ENCODE measurements at places on chromosomes 5 and 9.

DNA sequence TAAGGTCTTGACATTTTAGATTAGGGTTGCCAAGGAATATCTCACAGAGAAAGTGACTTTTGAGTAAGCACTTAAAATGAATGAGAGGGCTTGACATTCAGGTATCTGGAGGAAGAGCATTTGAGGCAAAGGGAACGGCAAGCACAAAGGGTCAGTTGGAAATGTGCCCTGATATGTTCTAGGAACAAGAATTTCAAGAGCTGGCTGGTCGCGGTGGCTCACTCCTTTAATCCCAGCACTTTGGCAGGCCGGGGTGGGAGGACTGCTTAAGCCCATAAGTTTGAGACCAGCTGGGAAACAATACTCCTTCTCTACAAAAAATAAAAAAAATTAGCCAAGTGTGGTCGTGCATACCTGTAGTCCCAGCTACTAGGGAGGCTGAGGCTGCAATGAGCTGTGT is 16.5 kb downstream of the KIAA1958 start:
- DNase-seq = no peak

GRCh38 chr5:112833971-112834370 is 27.1 kb upstream of the SRP19 start:
- DNase-seq = no peak

DNA sequence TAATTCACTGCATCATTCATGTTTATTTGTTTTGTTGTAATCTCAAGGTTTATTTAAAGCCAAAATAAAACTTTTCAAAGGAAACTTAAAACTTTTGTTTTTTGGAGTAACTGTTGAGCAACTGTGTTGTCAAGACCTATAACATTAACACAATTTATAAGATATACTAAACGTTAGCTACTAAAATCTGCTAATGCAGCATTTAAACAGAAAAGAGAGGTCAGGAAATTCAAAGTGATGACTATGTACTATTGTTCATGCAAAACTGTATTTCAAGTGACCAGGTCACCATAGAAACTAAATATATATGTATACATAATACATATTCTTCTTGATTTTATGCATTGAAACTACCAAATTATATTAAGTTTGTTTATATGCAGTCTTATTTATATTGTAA is 1740.9 kb downstream of the EFNA5 start:
- no peak for DNase-seq

DNA sequence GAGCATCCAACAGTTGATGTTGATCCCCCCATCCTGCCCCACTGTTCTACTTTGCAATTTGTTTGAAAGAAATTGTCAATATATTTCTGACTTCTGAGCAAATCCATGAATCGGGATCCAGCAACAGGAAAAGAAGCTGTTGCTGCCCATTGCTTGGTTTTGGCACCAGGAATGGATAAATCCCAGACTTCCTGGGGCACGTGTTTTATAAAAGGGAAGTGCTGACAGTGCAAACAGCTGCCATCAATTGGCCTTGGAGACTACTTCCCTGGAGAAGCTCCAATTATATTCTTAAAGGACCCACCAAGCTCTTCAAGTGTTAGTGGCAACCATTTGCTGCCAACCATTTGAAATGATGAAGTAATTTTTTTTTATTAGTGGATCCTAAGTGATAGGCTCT is 13.7 kb downstream of the STK32A start:
- no peak for DNase-seq

GRCh38 chr5:1009359-1010180 is 968 bp downstream of the NKD2 start:
- no peak for DNase-seq

DNA sequence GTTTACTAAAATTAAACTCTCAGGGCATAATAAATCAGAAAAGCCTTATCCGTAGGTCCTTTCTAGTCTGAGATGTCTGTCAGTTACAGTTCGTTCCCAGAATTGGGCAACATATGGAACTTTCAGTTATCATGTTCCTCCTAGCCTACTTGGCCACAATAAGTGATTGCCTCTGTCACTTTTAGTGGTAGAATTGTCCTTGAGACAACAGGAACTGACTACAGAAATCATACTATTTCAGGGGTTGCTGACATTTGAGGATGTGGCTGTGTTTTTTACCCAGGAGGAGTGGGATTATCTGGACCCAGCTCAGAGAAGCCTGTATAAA is 956 bp downstream of the ZNF189 start:
- DNase-seq = no peak

DNA sequence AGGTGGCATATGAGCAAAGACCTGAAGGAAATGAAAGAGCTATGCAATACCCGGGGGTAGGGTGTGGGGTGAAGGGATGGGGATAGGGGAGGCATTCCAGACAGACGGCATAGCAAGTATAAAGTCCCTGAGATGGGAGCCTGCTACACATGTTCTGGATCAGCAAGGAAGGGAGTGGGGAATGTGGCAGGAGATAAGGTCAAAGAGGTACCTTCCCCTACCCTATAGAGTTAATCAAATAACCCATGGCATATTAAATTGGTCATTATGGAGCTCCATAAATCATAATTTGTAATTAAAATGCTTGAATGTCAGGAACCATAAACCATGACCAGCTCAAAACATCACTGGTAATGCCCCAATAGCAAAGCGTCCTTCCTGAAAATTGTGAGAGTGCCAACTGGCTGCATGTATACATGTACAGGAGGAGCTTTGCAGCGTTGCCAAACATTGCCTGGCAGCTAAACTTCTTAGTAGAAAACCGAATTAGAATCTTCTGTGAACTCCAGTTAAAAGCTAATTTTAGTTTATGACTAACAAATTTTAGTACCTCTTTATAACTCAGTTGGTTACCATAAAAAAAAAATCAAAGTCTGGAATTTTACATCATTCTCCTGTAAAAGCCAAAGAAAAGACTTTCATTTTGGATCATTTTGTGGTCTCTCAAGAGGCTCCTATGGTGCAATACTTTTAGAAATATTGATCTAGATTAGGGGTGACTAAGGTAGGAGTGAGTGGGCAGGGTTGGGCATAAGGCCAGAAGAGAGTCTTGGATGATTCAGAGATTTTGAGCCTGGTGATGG is 4.7 kb downstream of the DNAI1 start:
- no peak for DNase-seq

DNA sequence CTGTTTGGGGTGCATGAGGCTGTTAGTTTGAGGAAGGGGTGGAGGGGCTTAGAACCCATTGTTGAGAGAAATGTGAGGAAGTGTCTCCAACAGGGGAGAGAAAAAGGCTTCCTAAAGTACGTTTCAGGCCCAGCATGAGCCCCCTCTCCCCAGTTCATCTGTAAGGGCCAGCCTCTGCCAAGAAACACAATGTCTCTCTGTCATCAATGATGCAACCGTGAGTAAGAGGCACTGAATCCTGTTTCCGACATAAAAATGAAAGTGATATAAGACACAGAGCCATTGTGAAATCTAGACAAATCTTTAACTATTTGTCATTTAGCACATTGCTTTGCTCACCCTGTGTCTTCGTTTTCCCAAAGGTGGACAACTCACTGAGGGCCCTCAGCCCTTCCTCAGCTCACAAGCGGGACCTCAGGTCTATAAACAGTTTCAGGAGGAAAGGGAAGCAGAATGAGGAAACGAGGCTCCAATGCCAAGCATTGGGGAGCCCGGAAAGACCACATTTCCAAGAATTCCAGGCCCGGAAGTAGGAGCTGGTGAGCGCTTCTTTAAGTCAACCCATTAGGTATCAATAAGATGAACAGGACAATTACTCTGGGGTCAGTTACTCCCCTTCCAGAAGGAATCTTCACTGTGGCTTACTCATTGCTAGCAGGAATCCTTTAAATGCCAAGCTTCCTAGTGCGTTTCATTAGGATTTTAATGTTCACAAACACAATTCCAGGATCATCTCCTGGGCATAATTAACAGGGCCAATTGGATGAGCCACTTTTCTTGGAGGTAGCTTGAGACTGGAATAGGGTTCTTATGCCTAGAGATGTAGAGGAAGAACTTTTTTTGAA is 59.0 kb upstream of the KLF4 start:
- no peak for DNase-seq

All from NCI-H2081 treated with DMSO at 0.1 percent for 48 hours (cell line).